ENCODE measurements at places on chromosomes 3 and 15.

- no peak for DNase-seq
Measured at GRCh38 chr3:116348216-116348615, 97.1 kb downstream of the LSAMP start.

- no peak for DNase-seq
Measured at GRCh38 chr3:185205865-185206264, 48.0 kb downstream of the EHHADH start.

DNA sequence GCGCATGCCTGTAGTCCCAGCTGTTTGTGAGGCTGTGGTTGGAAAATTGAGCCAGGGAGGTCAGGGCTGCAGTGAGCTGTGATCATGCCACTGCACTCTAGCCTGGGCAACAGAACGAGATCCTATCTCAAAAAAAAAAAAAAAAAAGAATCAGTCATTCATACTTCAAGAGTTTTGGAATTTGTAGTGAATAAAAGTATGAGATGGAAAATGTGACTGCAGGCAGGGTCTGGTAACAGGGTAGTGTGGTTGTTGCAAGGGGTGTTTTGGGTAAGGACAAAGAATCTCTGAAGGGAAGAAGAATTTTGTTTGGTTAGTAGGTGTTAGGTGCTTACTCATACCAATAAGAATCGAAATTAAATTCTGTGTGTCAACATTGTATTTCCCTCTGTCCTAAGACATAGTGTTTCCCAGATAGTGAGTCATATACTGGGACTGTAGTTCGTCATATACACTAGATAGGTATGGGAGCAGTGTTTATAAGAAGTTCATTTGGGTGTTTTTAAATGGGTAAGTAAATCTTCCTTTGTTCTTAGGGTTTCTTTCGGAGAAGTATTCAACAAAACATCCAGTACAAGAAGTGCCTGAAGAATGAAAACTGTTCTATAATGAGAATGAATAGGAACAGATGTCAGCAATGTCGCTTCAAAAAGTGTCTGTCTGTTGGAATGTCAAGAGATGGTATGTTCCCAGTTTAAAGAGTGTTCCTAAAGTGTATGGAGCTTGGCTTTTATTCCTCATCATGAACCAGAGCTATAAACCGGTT is 14.2 kb downstream of the NR1D2 start:
- no peak for DNase-seq

DNA sequence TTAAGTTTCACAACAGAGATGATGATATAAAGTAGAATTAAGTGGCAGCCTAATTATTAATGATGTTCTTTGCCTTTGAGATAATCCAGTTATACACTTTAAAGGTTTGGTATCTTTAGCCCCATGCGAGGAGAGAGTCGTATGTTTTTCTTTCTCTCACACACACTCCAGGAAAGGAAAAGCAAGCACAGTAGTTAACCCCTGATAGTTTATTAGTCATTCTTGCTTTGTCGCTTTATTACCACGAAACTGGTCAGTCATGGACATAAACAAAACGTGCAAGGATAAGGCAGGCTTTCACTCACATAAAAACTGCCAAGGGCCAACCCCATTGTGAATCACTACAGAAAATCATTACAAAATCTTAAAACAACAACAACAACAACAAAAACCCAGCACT is 866.9 kb downstream of the FHIT start:
- no peak for DNase-seq

GRCh38 chr3:32076566-32076965 is 29.9 kb upstream of the GPD1L start:
- no peak for DNase-seq

GRCh38 chr3:66803206-66803605 is 194.9 kb upstream of the KBTBD8 start:
- no peak for DNase-seq

- no peak for DNase-seq
Measured at GRCh38 chr3:102032491-102033383, 183.4 kb downstream of the NFKBIZ start.

DNA sequence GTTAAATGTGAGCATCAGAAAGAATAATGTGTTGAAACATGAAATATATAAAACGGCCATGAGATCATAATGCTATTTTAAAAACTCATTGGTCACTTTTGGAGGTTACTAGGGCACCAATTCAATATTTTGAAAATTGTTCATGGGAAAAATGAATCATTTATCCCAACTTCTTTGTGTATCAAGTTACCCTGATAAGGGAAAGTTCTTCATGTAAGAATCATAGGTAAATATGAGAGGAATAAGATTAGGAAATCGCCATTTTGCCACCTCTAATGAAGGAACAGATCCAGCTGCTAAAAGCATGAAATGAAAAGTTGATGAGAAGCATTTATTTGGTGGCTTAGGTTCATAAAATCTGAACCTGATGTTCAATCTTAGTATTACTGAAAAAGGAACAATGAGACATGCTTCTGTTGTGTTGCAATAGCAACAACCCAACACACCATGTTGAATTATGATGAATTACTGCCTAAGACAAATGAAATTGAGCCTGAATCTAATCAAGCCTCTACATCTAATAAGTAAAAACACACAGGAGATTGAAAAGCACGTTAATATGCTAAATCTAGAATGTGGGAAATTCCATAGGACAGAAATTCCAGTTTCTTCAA is 32.5 kb downstream of the ABHD5 start:
- DNase-seq, result no peak

DNA sequence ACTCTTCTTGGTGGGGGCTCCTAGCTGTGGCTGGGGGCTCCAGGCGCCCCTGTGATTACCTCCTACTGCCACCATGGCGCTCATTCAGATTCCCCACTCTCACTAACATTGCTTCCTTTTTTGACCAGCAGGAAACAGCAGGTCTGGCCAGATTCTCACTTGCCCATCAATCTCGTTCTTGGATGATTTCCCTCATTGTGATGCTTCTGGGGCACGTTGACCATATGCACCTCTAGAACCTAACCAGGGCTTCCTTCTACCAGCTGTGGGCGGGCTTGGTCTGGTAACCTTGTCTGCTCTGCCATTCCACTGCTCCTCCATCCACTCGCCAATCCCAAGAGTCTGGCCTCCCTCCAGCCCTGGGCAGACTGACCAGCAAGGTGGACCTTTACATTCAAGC is 35.9 kb upstream of the PTPN23 start:
- DNase-seq, result no peak

DNA sequence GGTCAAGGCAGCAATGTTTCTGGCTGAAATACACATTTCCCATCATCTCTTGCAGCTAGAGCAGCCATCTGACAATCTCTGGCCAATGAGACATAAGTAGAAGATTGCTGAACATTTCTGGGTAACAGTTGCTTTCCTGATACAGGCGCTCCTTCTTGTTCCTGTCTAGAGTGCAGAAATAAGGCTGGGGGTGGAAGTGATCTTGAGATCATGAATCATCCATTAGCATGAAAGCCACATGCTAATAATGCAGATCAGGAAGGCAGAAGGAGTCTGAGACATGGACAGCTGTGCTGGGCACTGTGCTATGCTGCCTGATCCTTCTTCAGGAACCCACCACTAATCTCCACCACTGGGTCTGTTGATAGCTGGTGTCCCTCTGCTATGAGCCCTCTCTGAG is 14.8 kb upstream of the TMEM108 start:
- no peak for DNase-seq

GRCh38 chr15:90487186-90487585 is 42.5 kb upstream of the CRTC3 start:
- no peak for DNase-seq

DNA sequence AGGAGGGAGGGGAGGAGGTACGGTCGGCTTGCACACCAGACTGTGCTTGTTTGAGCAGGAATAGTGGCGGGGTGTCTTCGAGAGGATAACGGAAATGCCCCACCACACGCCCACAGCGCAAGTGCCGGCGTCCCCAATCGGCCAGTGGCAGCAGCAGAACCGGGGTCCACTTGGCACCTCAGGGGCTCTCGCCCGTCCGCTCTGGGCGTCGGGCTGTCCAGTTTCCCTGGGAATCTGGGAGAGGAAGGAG is 53.7 kb downstream of the CCDC54 start:
- DNase-seq, result peak; percentile 8

- DNase-seq, result no peak
Measured at GRCh38 chr3:188829576-188829975, 342.2 kb upstream of the TPRG1 start.

DNA sequence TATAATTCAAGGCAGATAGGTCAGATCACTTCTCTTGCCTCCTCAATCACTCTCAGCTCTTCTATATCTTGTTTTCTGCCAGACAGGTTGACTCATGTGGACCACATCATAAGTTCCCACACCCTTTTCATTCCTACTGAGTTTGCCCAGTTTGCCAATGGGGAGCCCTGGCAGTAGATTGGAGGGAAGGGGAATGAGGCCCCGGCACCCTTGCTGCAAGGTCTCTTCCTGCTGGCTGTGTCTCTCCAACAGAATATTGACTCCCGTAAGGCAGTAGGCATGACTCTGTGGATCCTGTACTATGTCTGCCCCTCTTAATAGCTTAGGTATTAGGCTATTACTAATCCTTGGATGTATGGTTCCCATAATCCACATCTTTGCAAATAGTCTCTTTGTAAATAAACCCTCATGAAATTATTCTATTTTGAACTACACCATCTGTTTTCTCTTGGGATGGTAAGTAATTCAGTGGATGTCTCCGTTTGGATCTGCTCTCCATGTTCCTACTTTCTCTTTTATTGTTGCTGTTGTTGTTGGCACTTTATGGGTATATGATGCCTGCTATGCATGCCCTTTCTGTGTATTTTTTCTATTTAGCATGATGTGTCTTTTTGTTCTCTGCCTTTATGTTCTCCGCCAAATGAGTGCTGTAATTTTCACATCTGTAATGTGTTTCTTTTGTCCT is 65.5 kb upstream of the DCBLD2 start:
- DNase-seq, result no peak

DNA sequence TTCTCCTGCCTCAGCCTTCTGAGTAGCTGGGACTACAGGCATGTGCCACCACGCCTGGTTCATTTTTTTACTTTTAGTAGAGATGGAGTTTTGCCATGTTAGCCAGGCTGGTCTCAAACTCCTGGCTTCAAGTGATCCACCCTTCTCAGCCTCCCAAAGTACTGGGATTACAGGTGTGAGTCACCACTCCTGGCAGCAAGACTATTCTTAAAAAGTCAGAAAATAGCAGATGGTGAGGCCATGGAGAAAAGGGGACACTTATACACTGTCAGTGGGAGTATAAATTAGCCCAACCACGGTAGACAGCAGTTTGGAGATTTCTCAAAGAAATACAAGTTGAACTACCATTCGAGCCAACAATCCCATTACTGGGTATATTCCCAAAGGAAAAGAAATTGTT is 603.3 kb upstream of the TBL1XR1 start:
- no peak for DNase-seq

- no peak for DNase-seq
Measured at GRCh38 chr3:78951342-78951945, 816.4 kb downstream of the ROBO1 start.

DNA sequence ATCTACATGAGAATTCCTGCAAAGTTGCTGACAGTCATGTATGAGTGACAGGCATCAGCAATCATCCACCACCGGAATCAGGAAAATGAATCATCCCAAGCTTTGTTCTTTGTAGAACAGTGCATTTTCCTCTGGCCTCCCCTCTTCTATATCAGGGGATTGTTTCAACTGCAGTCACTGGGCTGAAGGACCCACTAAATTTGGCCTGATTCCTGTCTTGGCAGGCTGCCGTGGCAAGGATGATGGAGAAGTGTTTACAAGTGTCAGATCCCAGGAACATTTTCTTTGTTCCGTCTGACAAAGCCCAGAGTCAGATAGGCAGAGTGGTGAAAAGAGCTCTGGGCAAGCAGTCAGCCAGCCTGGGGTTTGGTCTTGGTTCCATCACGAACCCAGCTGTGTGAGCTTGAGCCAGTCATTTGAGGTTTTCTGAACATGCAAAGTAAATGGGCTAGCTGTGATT is 175.1 kb upstream of the TSC22D2 start:
- no peak for DNase-seq

DNA sequence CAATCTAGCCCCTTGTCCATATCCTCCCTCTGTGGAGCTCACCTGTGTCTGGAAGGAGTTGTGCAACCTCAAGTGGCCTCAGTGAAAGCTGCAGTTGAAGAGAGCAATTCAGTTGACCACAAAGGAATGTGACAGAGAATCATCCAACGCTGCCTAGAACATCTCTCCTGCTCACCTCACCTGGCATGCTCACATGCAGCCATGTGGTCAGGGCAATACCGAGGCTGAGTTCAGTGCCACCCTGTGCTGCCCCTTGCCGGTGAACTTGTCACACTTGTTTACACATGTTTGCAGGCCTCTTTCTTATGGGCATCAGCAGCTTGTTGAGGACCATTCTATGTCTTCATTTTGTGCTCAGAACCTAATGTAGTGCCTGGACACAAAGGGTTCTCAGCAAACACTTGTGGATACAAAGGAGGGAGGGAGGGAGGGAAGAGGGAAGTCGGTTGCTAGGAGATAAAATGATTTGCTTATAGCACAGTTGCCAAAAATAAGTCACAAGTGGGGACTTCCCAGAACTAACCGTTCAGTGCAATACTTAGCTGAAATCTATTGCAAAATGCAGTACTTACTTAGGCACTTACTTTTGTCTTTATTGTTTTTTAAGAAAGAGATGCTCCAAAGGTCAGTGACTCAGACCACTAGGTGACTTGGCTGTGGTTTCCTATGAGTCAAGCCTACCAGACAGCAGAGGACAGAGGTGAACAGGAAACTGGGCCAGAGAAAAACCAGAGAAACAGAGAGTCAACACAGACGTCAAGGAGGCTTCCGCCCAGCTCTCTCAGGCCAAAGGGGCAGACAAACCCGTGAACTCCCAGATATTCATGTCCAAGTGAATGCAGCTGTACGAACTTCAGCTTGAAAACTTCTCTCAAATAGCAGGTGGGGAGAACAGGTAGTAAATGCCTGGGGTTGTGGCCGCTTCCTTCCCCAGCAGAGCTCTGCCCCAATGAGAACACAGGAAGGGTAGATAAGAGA is 227.8 kb upstream of the CTNNB1 start:
- no peak for DNase-seq

DNA sequence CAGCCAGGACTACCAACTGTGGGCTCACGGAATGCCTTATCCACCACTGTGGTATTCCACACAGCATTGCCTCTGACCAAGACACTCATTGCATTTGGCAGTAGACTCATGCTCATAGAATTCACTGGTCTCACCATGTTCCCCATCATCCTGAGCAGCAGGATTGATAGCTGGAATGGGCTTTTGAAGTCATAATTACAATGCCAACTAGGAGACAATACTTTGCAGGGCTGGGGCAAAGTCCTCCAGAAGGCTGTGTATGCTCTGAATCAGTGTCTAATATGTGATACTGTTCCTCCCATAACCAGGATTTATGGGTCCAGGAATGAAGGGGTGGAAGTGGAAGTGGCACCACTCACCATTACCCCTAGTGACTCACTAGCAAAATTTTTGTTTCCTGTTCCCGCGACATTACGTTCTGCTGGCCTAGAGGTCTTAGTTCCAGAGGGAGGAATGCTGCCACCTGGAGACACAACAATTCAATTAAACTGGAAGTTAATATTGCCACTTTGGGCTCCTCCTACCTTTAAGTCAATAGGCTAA is 58.6 kb upstream of the CCDC80 start:
- no peak for DNase-seq

GRCh38 chr3:40715551-40715950 is 190.8 kb downstream of the ZNF621 start:
- no peak for DNase-seq
